ENCODE measurements at places on chromosomes 16 and 17.

GRCh38 chr16:85168732-85169256 lies 56.5 kb upstream of the CIBAR2 start:
- DNase-seq: no peak

DNA sequence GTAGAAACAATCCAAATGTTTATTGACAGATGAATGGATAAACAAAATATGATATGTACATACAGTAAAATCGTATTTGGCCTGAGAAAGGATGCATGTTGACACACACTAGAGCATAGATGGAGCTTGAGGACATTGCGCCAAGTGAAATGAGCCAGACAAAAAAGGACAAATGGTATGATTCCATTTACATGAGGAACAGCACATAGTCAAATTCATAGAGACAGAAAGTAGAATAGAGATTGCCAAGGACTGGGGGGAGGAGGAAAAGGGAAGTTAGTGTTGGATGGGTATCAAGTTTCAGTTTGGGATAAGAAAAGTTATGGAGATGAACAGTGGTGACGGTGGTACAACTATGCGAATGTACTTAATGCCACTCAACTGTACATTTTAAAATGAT lies 47.9 kb downstream of the COPRS start:
- DNase-seq: no peak

GRCh38 chr17:63837962-63838600 lies 4.4 kb downstream of the SMARCD2 start:
- DNase-seq: no peak

DNA sequence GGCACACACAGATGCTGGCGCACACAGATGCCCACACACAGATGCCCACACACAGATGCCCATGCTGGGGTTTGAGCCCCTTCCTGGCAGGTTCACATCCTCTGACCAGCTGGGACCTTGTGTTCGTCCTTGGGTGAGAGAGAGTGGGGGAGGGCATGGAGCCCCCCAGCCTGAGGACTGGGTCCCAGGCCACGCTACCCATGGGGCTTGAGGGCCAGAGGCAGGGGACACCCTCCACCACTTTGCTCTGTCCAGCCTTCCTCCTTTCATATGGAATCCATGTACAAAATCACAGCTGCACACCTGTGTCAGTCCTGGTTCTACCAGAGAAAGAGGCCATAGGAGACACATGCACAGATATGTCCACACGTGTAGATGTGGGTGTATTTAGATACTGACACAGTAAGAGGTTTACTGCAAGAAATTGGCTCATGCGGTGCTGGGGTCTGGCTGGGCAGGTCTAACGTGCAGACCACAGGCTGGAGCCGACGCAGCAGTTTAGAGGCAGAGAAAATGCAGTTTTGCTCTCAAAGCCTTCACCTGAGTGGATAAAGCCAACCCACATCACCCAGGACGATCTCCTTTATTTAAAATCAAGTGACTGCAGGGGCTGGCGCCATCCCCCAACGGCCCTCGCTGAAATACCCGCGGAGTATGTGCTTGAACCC lies 10.8 kb downstream of the SLC22A31 start:
- DNase-seq: no peak

DNA sequence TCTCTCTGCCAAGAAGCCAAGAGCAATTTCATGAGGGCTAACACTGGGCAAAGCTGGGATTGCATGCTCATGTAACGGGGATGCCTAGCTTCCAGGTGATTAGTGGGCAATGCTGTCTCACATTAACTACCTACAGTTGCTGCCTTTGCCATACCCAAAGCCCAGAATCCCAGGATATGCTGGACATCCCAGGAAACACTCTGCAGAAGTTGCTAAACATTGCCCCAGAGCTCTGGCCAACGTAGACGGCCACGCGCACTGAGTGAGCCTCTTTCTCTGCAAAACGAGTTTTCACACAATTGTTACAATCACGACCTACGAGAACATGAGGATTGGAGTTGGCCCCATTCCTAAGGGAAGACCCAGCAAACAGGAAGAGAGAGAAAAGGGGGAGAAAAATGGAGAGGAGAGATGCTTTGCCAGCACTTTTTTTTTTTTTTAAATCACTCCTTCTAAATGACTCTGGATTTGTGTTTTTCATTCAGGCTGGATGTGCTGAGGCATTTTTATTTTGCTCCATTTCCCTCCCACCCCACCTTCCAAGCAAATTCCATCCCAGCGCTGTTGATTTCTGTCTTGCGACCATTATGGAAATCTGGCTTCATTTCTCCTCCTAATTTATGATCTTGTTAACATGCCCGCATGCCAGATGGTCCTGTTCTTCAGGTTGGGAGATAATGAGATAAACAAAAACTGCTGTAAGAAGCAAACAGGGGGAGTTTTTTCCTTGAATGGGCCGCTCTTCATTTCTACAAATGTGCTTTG lies 112.8 kb upstream of the DNAH9 start:
- no peak for DNase-seq

DNA sequence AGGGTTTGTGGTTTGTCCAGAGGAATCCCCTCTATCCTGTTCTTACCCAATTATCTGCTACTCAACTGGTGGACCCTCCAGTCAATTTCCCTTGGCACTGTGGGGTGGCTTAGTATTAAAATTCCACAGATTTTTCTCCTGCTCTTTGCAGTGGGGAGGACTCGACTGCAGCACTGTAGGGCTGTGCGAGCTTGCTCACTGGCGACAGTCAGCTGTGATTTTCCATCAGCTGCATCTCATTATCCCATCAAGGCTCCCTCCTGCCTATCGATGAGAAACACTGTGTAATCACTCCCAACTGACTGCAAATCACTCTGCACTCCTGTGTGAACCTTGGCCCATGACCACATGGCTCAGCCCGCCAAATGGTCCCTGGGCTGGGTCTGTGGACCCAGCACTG lies 90.5 kb upstream of the MAF start:
- no peak for DNase-seq

- no peak for DNase-seq
Observed at GRCh38 chr16:23699100-23699499, 13.9 kb downstream of the ERN2 start.

DNA sequence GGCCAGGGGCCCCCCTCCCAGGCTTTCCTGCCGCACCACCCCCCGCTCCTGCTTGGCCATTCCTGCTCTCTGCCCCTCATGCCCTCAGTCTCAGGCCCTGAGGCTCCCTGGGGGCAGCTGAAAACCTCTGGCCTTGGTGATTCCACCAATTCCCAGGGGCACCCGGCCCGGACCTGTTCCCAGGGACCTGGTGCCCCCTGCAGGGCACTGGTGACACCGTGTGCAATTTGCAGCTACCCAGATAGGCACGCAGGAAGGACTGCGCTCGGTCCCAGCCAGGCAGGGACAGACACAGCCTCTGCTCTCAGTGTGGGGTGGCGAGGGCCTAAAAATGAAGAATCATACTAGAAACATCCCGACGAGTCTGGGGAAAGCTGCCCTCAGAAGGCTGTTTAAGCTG lies 13.4 kb downstream of the WFDC1 start:
- DNase-seq: no peak

DNA sequence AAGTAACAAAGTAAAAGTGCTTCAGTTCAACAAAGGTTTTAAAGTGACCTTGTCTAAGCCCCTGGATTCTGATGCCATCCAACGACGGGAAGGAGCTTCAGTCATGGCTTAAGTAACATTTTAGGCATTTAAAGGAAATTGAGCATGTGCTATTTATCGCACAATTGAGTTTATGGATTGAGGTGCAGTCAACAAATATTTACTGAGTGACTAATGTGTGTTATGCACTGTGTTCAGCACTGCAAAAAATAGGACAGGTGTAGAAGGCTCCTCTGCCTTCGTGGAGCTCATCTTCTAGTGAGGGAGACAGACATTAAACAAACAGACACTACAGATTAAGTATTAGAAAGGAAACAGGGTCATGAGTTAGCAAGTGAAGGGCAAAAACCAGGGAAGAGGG lies 12.5 kb downstream of the TMIGD1 start:
- DNase-seq: no peak

- DNase-seq: no peak
Observed at GRCh38 chr17:77140878-77141767, at the start of gene SEC14L1. SEC14L1 (plus strand) TSS chr17:77140969; CDS start chr17:77143597, 2,628 bp downstream.

DNA sequence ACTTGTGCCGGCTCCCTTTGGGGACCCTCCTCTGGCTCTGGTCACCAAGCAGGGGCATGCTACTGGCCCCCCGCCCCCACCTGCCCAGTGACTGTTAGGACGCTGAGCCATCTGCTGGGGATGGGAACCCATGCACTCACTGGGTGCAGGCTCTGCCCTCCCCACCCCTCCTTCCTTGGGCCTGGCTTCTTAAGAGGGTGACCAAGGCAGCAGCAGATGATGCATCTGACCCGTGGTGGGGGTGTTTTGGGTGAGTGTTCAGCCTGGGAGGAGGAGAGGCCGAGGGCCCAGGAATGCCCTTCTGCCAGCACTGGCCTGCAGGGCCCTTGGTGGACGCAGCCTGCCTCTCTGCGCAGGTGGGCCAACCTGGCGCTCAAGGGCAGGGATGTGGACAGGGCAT lies 19.2 kb upstream of the MTSS2 start:
- DNase-seq: no peak

GRCh38 chr16:85601730-85602401 lies 11.3 kb upstream of the GSE1 start:
- DNase-seq: no peak

DNA sequence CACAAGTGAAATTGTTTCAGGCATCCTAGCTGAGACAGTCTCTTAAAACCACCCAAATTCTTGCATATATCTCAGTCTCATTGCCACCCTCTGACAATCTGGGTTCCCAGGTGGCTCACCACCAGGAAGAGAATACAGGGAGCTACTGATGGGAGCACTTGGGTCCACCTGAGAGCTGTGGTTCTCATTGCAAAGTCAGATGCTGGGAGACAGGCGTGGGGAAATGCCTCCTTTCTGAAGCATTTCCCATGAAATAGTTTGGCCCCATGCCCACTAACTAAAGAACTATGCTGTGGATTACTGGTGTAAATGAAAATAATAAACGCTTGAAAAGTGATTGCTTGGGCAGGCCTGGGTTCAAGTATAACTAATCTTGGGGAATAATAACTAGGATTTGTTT lies 70.3 kb downstream of the CMC2 start:
- no peak for DNase-seq

DNA sequence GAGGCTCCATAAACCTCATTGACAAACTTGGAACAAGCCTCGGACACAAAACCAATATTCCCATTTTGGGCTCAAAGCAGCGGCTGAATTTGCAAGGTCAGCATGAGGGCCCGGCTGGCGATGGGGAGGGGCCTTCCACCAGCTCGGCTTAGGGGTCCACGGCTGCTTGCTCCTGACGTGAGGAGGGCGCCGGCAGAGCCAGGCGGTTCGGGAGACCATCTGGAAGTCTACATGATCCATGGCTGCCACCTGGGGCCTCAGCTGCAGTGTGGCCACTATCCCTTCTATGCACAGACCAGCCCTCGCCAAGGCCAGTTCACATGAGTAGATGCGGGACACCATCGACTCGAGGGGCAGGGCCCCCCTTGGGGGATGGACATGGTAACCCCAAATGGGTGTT lies 39.1 kb downstream of the NDEL1 start:
- no peak for DNase-seq

DNA sequence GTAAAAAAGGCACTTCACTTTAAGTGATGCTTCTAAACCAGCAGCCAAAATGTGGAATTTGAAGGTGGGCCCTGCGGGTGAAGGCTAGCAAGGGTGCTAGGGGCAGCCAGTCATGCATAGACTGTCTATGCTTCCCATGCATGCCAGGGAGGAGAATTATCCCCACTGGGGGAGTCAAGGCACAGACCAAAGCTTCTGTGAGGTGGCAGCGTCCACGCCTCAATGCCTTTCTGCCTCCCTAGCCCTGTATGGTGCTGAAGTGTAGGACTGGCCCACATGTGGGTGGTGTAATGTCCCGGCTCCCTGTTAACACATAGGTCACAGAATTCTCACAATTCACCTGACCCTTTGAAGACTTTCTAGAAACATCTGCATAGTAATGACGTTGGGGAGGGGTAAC lies 1.9 kb downstream of the HS3ST2 start:
- no peak for DNase-seq

DNA sequence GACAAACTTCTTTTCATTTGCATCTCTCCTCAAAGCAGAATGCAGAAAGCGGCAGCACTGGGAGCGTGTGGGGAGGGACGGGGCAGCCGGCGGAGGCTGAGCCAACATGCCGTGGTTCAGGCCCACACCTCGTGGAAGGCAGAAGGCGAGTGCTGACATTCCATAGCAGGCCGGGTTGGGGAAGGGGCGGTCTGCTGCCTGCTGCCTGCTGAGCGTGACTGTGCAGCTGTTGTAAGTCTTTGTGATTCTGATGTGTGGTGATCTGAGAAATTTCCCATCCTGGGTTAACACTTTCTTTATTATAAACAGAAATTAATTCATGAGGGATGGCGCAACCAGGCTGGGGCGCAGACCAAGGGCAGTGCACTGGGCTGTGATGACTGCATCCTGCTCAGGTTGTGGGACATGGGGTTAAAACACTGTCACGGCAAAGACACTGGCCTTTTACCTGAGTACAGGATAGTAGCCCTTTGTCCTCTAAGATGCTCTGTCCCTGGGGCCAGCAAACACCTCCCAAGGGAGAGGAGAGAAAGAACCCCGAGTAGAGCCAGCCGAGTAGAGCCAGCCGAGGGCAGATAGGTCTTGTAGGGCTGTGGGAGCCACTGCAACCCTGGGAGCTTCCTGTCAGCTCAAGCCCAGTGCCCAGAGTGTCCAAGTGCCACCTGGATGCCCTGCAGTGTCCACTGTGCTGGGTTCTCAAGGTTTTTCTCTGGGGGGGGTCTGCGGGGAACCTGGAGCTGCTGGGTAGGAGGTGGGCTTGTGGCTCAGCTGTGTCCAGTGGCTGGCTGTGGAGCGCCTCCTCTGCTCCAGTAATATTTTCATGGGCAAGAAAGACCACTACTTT lies 8.8 kb upstream of the DNASE1 start:
- no peak for DNase-seq

DNA sequence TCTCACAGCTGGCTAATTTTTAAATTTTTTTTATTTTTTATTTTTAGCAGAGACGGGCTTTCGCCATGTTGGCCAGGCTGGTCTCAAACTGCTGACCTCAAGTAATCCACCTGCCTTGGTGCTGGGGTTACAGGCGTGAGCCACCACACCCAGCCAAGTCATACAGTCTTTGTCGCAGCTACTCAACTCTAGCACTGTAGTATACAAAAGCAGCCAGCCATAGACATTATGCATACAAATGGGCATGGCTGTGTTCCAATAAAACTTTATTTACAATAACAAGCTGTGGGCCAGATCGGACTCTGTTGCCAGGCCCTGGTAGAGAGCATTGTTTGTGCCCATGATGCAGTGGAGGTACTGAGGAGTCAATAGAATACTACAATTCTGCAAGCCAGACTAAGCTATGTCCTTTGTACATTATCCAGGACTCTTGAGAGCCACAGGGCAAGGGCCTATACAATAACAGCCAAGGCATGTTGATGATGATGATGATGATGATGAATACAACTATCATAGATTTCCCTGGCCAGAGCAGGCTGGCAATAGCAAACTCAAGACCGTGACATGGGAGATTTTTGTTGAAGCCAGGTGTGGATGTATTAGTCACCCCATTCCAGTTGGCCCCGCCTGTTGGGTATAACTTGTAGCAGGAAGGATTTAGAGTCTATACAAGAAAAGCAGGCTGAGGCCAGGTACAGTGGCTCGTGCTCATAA lies 101.8 kb downstream of the MYH11 start:
- DNase-seq: no peak
